ENCODE measurements at places on chromosomes 4 and X.
A peak's percentile ranks its signal among the peaks of the same experiment; 100 is the strongest.

GRCh38 chrX:38891641-38892413, 90.6 kb downstream of the MID1IP1 start:
- DNase-seq: peak; percentile 22

DNA sequence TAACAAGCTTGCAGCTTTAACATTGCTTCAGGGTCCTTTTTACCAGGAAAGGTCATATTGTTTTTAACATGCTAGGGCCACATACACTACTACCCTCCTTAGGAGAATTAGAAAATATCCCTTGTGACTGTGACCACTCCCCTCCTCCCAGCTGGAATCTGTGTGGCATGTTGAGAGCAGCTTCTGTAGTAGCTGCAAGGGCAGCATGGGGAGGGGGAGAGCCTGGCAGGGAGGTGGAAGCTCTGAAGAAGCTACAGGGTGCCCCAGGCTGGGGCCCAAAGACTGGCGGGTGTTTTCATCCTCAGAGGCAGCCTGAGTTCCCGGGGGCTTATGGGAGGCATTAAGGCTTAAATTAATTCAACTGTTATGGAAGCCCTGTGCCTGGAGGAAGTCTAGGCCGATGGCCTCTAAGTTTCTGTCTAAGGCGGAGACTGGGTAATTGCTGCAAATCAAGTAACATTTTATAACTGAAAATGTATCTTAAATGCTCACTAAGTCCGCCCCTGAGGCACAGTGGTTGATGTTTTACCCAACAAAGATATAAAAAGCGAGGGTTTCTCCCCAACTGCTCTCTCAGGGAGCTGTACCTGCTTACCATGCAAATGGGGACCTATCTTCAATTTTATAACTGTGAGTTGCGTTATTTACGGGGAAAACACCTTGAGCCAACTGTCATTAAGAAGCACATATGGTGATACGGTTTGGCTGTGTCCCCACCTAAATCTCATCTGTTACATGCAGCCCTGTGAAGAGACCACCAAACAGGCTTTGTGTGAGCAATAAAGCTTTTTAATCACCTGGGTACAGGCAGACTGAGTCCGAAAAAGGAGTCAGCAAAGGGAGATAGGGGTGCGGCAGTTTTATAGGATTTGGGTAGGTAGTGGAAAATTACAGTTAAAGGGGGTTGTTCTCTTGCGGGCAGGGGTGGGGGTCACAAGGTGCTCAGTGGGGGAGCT, 37.4 kb upstream of the STS start:
- DNase-seq: no peak

DNA sequence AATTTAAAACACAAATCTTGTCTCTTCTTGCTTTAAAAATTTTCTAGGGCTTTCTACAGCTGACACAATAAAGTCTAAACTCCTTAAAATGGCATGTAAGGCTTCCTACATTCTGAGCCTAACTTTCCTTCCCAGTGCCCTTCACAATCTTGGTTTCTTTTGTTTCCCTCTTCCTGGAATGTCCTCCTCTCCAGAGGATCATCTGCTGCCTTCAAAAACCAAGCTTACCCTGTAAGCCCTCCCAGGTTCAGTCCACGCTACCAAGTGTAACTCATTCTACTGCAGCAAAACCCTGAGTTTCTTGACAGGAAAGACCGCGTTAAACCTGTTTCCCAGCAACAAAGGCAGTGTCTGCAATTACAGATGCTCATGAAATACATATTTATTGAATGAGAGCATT, 91.3 kb downstream of the SHISA3 start:
- no peak for DNase-seq

GRCh38 chr4:61299316-61299715, 99.2 kb downstream of the ADGRL3 start:
- no peak for DNase-seq

DNA sequence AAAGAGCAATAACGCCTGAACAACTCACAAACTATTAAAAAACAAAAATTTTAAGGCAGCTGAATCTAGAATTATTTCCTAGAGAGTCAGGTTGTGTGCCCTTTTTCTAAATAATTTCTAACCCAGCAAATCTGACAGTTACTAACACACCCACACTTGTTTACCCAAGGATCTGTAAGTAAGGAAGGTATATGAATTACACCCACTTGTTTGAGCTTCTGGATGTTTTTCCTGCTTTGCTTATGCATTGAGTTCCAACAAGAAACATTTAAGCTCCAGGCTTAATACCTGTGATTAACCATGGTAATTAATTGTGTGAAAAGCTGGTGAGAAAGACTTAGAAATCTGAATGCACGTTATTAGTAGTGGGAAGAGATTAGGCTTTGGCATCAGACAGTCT, 1.5 kb downstream of the NIPAL1 start:
- DNase-seq: no peak

GRCh38 chr4:98661371-98662054, 3.1 kb upstream of the TSPAN5 start:
- no peak for DNase-seq

GRCh38 chr4:178632415-178632814, 1190.2 kb upstream of the AGA start:
- DNase-seq: no peak

DNA sequence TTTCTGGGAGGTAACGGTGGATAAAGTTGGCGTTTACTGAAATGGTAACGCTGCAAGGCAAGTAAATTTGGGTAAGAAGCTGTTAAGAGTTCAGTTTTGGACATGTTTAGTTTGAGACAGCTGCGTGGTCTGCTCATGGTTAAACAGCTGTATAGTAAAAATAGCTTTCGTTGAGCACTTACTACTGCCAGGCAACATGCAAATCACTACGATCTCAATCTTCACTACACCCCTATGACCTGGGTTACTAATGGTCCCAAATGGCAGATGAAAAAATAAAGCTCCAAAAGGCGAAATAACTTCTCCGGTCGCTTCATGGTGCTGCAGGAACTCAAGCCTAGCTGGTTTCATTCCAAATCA, 22.2 kb downstream of the FABP2 start:
- DNase-seq: no peak

- DNase-seq: no peak
Measured at GRCh38 chr4:11438647-11439046, 10.0 kb upstream of the HS3ST1 start.

DNA sequence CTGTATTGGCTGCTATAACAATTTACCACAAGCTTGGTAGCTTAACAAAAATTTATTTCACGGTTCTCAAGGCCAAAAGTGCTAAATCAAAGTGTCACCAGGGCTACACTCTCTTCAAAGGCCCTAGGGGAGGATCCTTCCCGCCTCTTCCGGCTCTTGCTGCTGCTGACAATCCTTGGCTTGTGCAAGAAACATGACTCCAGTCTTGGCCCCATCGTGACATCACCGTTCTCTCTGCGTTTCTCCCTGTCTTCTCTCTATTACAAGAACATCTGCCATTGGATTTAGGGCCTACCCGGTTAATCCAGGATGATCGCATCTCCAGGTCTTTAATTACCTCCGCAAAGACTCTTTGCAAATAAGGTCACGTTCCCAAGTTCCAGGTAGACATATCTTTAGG, 10.4 kb upstream of the CLCN4 start:
- no peak for DNase-seq

DNA sequence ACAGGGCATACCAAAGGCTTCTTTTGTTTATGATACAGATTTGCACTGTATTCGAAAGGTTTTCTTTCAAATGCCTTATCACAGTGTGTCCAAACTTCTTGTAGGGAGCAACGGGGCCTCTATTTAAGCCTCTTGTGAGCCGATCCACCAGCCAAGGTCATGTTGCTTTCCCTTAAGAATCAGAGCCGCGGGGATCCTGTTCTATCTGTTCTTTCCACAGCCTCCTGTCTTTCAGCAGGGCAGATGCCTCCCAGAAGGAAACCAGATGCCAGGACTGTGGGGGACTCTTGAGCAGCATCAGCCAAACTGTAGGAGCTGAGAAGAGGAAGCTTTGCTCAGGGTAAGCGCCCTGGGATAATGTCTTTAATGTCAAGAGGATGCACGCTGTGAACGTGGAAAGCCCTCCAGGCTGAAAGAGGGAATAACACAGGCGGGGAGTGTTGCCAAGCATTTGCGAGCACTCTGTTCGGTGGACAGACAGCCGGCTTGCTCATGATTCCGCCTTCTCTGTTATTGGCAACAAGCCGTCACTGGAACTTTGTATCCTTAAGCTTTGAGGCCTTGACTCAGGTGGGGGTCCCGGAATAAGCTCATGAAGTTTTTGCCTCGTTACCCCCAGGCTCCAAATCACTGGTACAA, 279.8 kb upstream of the FRG1 start:
- no peak for DNase-seq

DNA sequence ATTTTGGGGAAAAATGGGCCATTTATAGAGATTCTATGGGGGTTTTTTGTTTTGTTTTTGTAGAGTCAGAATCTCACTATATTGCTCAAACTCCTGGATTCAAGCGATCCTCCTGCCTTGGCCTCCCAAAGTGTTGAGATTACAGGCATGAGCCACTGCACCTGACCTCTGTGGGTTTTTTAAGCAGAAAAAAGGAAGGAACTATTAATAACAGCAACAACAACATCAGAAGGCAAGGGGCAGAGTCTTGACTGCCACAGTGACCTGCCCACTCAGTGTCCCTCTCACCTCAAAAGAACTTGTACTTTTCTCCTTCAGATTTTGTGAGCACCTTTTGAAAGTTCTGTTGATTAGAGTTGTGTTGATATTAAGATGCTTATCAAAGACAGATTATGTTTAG, 48.1 kb downstream of the FNIP2 start:
- no peak for DNase-seq

DNA sequence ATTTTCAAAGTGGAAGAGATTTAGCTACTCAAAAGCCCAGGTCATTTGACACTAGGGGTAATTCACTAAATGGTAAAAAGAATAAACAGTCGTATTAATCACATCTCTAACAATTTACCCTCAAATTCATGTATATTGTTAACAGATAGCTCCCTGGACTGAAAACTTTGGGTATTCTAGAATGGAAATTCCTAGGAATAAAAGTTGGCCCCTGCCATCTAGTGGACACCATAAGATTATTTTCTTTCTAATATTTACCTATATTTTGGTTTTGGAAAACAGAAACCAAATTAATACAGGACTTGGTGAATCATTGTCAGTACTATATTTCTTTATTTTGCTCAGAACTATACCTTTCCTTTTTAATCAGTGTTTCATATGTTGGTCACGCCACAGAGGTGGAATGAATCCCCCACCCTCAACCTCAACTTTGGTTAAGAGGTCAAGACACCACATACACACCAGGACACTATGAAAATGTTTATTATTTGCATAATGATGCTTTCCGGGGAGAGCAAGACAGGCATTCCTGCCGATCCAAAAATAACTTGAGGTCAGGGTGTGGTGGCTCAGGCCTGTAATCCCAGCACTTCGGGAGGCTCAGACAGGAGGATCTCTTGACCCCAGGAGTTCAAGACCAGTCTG, 96.2 kb upstream of the APOOL start:
- no peak for DNase-seq

DNA sequence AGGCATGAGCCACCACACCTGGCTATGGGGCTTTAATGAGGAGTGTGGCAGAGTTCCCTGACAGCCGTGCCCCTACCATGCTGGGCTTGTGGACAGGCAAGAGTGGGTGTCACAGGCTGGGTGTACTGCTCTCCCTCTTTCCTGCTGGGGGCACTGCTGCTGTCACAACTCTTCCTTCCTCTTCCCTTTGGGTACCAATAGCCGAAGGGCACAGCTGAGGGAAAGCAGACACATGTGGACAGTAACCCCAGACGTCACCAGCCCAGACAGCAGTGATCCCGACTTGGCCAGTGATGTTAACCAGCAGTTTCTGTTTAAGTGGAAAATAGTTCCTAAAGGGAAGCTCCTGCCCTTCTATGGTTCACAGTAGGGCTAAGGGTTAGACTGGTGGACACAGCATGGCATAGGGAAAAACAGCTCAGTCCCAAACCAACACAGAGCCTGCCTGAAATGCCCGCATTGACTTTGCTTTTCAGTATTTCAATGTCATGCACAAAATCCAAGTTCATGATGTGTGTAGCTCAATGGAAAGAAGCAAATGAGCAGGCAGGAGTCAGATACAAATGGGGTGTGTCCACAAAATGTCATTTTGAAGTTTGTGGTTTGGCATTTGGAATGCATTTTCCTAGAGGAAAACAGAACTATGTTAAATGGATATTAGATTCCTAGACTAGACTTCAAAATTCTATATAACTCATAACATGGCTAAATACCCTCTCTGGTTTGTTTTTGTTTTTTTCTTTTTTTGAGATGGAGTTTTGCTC, 24.9 kb upstream of the DDX3X start:
- no peak for DNase-seq
